ENCODE measurements at places on chromosomes 6 and 20.

GRCh38 chr20:44644230-44644617, 7.3 kb downstream of the ADA start:
- DNase-seq: no peak

GRCh38 chr6:152571943-152572337, 65.2 kb downstream of the SYNE1 start:
- no peak for DNase-seq

GRCh38 chr6:49541936-49542335, 8.5 kb upstream of the C6orf141 start:
- no peak for DNase-seq

DNA sequence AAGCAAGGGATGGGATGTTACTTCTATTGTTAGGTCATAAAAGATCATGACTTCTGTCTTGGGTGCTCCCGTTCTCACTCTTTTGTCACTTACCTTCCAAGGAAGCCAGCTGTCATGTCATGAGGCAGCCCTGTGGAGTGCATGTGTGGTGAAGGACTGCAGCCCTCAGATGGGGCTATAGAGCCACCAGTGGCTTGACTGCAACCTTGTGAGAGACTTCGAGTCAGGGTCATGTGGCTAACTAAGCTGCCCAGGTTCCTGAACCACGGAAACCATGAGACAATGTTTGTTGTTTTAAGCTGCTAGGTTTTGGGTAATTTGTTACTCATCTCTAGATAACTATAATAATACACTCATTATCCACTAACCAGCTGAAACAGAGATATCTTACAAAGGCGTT, 477.1 kb downstream of the BTBD3 start:
- DNase-seq: no peak

Measured in activated CD4-positive, alpha-beta T cell treated with anti-CD3 and anti-CD28 coated beads, Interleukin-2, amount 50 U/mL, for 48 hours (primary cell).